ENCODE measurements at places on chromosomes 7 and 10. TPM values are rescaled to one million over a fixed set of nuclear protein-coding genes. Genes with fewer than 3 reads are reported as not detected.

GRCh38 chr10:126592901-126593300 lies 77.6 kb downstream of the C10orf90 start:
- H3K27me3 ChIP-seq, result no peaks in the 10 kb centered on the region
- no peak overlapping the region for H3K4me3 ChIP-seq
- H3K27ac ChIP-seq, result no peak overlapping the region
- DNase-seq, result no peak
- H3K4me1 ChIP-seq, result no peaks in the 10 kb centered on the region
- no peaks in the 10 kb centered on the region for H3K36me3 ChIP-seq

GRCh38 chr10:127797339-127797738 lies 60.4 kb downstream of the FOXI2 start:
- DNase-seq, result no peak
- H3K4me3 ChIP-seq, result no peak overlapping the region
- H3K36me3 ChIP-seq, result no peaks in the 10 kb centered on the region
- no peaks in the 10 kb centered on the region for H3K27me3 ChIP-seq
- no peak overlapping the region for H3K27ac ChIP-seq
- H3K4me1 ChIP-seq, result no peaks in the 10 kb centered on the region

- H3K27ac ChIP-seq, result peak overlapping the region; percentile 98
- H3K4me3 ChIP-seq, result peak overlapping the region; percentile 18
- H3K4me1 ChIP-seq, result peaks cover 100% of the 10 kb centered on the region
- no peaks in the 10 kb centered on the region for H3K36me3 ChIP-seq
- peak; percentile 6 for DNase-seq
These were observed 5.4 kb upstream of the HSPB1 start for GRCh38 chr7:76296743-76297740.

DNA sequence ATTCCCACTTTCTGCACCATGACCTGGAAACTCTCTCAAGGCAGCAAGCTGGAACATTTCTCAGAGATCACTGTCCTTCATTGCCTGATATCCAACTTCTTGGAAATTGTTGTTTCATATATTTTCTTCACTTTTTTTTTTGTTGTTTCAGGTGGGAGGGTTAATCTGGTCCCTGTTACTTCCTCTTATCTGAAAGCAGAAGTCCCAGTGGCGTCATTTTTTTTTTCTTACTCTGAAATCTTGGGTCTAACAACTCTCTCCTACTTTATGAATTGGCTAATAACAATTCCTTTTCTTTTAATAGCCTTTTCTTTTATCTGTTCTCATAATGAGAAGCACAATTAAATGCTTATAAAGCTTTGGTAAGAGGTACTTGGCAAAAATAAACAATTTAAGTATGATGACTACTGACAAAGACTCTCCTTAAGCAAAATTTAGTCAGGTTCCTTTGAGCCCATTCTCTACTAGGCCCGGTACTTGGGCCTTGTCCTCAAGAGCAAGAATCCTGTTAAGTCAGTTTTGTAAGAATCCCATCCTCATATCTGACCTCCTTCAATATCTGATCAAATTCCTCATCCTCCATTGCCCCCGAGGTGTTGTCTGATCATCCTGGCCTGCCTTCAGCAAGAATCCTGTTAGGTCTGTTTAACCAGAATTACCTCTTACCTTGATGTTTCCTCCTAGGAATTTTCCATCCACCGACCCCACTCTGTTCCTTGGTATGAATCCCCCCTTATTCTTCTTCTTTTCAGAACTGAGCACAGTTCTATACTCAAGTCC lies 11.5 kb upstream of the CC2D2B start:
- H3K27ac ChIP-seq, result no peak overlapping the region
- H3K27me3 ChIP-seq, result no peaks in the 10 kb centered on the region
- DNase-seq, result no peak
- H3K4me1 ChIP-seq, result no peaks in the 10 kb centered on the region
- no peaks in the 10 kb centered on the region for H3K36me3 ChIP-seq

- DNase-seq, result no peak
- H3K36me3 ChIP-seq, result no peaks in the 10 kb centered on the region
- H3K27ac ChIP-seq, result no peak overlapping the region
- no peak overlapping the region for H3K4me3 ChIP-seq
- no peaks in the 10 kb centered on the region for H3K4me1 ChIP-seq
- H3K27me3 ChIP-seq, result no peaks in the 10 kb centered on the region
These were observed 488.3 kb upstream of the NRP1 start for GRCh38 chr10:33822774-33823173.

GRCh38 chr10:2214805-2215204 lies 477.5 kb upstream of the ADARB2 start:
- H3K27ac ChIP-seq, result no peak overlapping the region
- H3K4me3 ChIP-seq, result no peak overlapping the region
- no peak for DNase-seq
- no peaks in the 10 kb centered on the region for H3K27me3 ChIP-seq

GRCh38 chr7:97770850-97771249 lies 39.0 kb downstream of the TAC1 start:
- H3K27ac ChIP-seq, result no peak overlapping the region
- H3K4me3 ChIP-seq, result no peak overlapping the region
- no peaks in the 10 kb centered on the region for H3K36me3 ChIP-seq
- no peak for DNase-seq
- H3K27me3 ChIP-seq, result no peaks in the 10 kb centered on the region

DNA sequence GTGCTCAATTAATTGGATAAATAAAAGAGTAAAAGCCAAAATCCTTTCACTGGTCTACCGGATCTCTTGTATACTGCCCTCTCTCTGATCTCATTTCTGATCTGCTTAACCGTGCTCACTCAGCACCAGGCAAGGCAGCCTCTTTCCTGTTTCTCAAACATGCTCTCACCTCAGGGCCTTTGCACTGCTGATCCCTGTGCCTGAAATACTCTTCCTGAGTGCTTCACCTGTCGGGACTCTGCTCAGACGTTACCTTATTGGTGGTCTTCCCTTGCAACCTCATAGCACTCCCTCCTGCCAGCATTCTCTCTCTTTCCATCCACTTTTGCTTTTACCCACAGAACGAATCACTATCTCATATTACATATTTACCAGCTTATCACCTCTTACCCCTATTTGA lies 55.6 kb downstream of the NPY start:
- no peaks in the 10 kb centered on the region for H3K27me3 ChIP-seq
- DNase-seq, result no peak
- H3K27ac ChIP-seq, result no peak overlapping the region
- H3K36me3 ChIP-seq, result no peaks in the 10 kb centered on the region

DNA sequence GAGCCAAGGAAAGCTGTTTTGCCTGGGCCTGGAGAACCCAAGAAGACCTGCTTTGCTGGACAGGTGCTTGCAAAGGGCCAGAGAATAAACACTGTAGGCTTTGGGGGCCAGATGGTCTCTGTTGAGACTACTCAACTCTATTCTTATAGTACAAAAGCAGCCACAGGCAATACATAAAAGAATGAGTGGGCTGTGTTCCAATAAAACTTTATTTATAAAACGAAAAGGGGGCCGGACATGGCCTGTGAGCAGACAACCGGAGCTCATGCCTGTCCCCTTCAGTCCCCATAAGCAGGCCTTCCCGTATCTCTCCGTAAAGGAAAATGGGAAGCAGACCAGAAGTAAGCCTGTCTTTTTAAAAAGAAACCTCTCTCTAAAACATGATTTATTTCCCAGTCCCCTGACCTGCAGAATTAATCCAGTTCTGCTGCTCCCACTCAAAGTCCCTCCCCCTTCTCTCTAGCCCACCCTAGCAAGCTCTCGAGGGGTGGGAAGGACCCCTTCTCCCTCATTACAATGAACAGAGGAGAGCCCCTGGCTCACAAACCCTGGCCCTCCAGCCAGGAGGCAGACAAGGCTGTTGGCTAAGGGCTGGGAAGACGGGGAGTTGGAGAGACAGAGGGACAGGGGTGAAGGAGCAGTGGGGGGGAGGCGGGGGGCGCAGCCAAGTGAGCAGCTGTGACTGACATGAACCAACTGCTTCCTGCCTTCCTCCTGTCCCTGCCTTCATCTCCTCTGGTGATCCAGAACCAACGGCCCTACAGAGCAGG lies 177.8 kb downstream of the NEURL1 start:
- no peak for DNase-seq
- H3K4me1 ChIP-seq, result peaks cover 22% of the 10 kb centered on the region
- no peak overlapping the region for H3K27ac ChIP-seq
- H3K27me3 ChIP-seq, result no peaks in the 10 kb centered on the region
- no peak overlapping the region for H3K4me3 ChIP-seq

- DNase-seq, result no peak
- H3K36me3 ChIP-seq, result no peaks in the 10 kb centered on the region
- peaks cover 23% of the 10 kb centered on the region for H3K4me1 ChIP-seq
- H3K4me3 ChIP-seq, result no peak overlapping the region
- peak overlapping the region; percentile 85 for H3K27ac ChIP-seq
These were observed 59.8 kb upstream of the ZNRF2 start for GRCh38 chr7:30224511-30225062.

- H3K36me3 ChIP-seq, result no peaks in the 10 kb centered on the region
- H3K27ac ChIP-seq, result no peak overlapping the region
- no peaks in the 10 kb centered on the region for H3K4me1 ChIP-seq
- no peaks in the 10 kb centered on the region for H3K27me3 ChIP-seq
- DNase-seq, result no peak
These were observed 108.1 kb downstream of the PRKAG2 start for GRCh38 chr7:151768805-151769187.

DNA sequence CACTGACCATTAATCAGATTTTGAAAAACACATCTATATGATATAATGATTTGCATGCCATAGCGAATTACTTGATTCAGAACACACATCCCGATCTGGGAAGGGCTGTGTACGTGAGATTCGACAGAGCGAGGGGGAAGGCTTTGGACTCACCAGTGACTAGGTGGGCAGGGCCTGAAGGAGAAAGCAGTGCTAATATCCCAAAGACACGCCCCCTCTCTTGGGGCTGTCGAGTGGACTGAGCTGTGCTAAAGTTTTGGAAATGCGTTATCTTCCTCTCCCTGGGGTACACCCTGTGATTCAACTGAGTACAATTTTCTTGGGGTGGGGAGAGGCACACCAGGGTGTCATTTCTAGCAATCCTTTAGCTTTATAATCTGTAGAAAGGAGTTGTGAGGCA lies 1.8 kb downstream of the LRRC17 start:
- no peaks in the 10 kb centered on the region for H3K27me3 ChIP-seq
- no peaks in the 10 kb centered on the region for H3K4me1 ChIP-seq
- no peak overlapping the region for H3K4me3 ChIP-seq

Gene LDB3
- total RNA-seq, result 3.4 TPM

Gene THSD7A
- 0.57 TPM for total RNA-seq

Gene ZNF804B
- not detected for total RNA-seq

Gene C10orf53
- total RNA-seq, result not detected

Gene CACNB2
- 3.8 TPM for total RNA-seq

Gene LOXL4
- total RNA-seq, result 3.5 TPM

Gene PPRC1
- 29.9 TPM for total RNA-seq

Measured in esophagus squamous epithelium (tissue), 5 donors.